ENCODE measurements at places on chromosomes 2 and 18.

- DNase-seq: no peak
Observed at GRCh38 chr2:207167099-207167923, 1.6 kb upstream of the KLF7 start.

- no peak for DNase-seq
Observed at GRCh38 chr2:119425620-119426395, 5.8 kb upstream of the TMEM37 start.

GRCh38 chr18:48915626-48916425, 34.9 kb downstream of the SMAD7 start:
- DNase-seq: no peak

DNA sequence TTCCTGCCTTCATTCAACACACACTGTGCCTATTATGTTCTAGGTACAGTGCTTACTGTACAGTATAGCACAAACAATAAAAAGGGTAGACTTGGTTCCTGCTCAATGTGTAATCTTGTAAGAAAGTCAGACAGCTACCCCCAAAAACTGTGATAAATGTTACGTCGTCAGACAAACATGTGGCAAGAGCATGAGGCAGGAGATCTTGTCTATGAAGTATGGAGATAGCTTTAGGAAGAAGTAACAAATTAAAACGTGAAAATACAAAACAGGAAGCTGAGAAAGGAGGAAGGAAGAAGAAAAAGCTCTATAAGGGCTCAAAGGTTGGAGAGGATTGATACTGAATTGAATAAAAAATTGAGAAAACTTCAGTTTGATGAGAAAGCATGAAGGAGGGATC, 276.2 kb upstream of the HNRNPA3 start:
- DNase-seq: no peak

- peak; percentile 76 for DNase-seq
Observed at GRCh38 chr2:88671786-88672427, 19.6 kb upstream of the RPIA start.

DNA sequence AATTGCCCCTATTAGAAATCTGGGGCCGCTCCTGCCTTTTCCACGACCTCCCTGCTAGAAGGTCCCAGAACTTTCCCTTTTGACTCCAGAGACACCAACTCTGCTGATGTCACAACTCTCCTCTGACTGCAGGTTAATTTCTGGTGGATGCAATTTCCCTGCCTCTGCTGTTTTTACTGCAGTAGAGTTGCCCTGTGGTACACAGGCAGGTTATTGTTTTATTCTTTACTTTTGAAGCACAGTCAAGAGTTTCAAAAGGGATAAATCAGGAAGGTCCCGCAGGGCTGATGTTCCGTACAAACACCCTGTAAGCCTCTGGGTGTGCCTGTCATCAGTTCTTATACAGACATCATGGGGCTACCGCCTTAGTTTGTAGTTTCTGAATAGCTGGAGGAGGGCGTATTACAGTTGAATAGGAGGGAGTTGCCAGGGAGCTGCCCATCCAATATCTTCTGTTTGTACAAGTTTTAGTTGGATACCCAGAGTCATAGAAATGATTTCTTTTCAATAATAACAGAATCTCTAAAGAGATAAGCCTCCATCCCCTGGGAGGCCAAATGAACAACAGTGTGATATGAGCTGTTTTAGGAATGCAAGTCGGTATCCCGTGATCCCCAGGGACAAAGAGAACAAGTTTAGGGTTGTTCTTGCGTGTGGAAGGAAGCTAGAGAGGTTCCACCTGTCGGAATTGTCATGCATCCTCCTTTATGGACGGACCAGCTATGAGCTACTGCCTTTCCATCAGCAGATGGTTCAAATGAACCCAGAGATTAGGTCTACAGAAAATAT, 108.4 kb upstream of the COPS8 start:
- no peak for DNase-seq

DNA sequence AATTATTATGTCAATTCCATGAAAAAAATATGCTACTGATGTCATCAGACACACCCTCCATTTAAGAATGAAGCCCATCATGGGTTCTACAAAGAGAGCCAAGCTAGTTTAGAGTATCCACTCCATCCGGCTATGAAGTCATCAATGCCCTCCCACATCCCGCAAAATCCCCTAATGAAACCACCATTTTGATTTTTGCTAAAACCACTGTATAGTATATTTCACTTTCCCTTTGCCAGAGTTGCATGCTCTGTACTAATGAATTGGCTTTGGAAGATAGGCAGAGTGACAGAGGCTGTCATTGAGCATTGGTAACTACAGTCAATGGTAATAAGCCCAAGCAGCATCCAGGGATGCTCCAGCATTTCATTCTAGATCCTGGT, 118.6 kb downstream of the ANKRD44 start:
- DNase-seq: no peak

DNA sequence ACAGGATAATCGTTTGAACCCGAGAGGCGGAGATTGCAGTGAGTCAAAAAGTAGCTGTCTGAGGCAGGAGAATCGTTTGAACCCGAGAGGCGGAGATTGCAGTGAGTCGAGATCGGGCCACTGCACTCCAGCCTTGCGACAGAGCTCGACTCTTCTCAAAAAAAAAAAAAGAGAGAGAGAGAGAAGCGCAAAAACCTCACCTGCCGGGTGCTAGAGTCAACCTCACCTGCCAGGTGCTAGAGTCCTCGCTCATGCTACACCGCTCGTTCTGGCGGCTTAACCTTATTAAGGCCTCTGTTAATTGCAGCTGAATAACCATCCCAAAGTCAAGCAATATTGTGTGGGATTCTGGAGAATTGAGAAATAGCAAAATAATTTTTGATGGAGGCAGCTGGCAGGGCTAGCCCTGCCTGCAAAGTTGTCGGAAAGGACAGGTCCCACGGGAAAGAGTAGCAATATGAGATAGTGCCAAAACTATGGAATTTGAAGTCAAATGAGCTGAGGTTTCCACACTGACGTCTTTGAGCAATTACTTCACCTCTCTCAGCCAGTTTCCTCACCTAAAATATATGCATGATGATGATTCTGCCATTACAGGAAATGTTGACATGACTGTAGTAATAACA, 644 bp upstream of the DYM start:
- no peak for DNase-seq

GRCh38 chr2:213229814-213230213, 54.5 kb upstream of the SPAG16 start:
- no peak for DNase-seq

- no peak for DNase-seq
Observed at GRCh38 chr2:95073856-95074662, 47.5 kb downstream of the MRPS5 start.

DNA sequence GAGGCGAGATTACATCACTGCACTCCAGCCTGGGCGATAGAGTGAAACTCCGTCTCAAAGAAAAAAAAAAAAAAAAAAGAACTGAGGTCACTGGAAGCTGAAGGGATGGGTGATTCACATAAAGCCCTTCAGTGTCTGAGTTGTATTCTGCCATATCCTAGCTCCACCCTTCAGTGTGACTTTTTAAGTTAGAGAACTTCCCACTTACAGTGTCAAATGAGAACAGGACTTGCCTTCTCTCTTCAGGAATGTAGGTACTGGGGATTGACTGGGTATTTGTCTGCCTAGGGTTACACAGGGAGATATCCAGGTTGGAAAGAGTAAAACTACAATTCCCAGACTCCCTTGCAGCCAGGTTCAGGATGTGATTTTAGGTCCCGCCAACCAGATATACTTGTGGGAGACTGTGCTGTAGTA, 37.9 kb downstream of the EHD3 start:
- no peak for DNase-seq

GRCh38 chr2:211833582-211834279, 704.9 kb downstream of the ERBB4 start:
- no peak for DNase-seq

DNA sequence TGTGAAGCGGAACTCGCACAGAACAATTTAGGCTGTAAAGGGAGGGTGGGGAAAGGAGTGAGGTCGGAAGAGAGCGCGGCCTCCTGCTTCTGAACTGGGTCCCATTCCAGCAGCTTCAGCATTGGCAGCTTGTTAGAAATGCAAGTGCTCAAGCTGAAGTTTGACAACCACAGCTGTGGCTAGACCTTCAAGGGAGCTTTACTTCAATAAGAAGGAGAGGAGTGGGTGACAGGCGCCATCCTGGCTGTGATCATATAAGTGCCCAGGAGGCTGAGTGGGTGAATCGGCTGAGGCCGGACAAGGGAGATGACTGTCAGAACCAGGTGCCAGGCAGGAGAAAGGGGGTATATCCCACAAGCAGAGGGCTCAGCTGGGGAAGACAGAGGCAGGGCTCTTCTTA, 622.5 kb downstream of the GALR1 start:
- DNase-seq: no peak

GRCh38 chr2:105646774-105647076, 98.0 kb upstream of the NCK2 start:
- DNase-seq: no peak

DNA sequence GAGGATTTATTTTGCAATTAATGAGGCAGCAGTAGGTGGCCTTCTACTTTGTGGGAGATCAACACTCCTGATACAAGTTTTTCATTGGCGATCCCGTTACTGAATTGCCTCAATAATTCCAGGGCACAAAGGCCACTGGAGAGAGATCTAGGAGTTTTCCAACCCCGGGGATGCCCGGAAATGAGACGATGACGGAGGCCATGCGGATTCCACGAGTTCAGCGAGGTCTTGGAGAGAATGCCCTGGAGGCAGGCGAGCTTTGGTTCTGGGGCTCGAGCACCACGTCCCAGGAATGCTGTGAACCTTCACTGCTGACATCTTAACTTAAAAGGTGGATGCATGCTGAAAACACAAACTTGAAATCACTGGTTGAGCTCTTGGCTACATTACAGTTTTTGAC, 74.2 kb downstream of the LDLRAD4 start:
- DNase-seq: no peak

GRCh38 chr2:70062270-70062669, 25.0 kb upstream of the PCBP1 start:
- DNase-seq: no peak

DNA sequence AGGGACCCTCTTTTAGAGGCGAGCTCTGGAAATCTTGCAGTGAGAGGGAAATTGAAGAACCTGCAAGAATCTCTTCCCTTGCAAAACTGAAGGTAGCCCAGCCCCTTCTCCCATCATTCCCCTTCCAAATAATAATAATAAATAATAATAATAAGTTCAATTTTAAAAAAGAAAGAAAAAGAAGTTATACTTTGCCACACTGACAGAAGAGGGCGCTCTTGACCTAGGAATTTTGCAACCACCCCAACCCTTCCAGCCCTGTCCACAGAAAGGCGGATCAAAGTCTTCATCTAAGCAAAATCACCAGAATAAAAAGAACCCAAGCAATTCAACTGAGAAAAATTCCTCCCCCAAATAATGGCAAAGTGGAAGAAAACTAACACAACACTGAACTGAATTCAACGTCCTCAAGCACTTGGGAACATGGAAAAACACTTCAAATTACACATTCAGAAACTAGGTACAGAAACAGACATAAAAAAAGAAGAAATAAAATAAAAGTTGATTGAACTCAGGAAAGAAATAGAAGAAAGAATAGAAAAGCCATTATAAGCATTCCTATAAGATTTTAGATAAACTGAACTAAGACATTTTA, 98.9 kb upstream of the GLS start:
- no peak for DNase-seq

- DNase-seq: no peak
Observed at GRCh38 chr2:98484652-98485452, 40.2 kb downstream of the INPP4A start.

- DNase-seq: peak; percentile 62
Observed at GRCh38 chr2:190382851-190383250, 25.3 kb upstream of the MFSD6 start.

GRCh38 chr2:170739048-170739447, 23.9 kb downstream of the SP5 start:
- DNase-seq: no peak

DNA sequence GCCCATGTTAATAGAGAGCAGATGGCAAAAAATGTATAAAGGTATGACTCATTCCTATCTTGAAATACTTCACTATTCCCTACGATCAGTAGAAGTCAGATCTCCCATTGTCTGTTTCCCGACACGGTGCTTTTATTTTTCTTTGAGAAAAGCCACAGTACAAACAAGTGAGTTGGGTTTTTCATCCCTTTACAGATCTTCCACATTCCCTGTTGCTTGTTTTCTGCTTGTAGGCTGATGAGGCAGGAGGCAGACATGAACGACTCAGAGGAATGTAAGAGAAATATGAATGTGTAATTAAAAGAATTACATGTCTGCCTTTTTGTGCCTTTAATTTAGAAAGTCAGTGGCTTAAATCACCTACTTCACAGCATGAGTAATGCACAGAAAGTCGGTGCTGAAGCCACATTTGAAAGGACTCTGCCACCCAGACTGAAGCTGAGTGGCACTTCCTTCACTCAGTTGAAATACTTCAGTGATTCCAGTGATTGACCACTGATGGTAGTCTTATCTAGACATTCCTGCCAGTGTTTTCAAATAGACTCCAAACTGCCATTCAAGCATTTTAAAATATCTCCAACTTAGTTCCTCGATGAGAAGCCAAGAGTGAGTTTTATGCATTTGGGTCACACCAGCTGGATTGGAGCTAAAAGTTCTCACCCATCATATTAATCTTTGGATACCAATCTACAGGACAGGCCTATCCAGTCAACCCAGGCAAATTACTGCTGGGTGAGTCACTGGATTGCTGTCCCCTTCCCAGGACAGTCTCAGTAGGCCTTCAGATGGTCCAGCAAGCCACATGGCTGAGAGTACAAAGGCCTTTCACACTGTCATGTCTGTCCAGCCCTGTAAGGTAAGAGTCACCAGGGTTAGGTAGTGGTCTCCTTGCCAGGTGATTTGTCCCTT, 79.0 kb downstream of the COLEC12 start:
- DNase-seq: no peak

DNA sequence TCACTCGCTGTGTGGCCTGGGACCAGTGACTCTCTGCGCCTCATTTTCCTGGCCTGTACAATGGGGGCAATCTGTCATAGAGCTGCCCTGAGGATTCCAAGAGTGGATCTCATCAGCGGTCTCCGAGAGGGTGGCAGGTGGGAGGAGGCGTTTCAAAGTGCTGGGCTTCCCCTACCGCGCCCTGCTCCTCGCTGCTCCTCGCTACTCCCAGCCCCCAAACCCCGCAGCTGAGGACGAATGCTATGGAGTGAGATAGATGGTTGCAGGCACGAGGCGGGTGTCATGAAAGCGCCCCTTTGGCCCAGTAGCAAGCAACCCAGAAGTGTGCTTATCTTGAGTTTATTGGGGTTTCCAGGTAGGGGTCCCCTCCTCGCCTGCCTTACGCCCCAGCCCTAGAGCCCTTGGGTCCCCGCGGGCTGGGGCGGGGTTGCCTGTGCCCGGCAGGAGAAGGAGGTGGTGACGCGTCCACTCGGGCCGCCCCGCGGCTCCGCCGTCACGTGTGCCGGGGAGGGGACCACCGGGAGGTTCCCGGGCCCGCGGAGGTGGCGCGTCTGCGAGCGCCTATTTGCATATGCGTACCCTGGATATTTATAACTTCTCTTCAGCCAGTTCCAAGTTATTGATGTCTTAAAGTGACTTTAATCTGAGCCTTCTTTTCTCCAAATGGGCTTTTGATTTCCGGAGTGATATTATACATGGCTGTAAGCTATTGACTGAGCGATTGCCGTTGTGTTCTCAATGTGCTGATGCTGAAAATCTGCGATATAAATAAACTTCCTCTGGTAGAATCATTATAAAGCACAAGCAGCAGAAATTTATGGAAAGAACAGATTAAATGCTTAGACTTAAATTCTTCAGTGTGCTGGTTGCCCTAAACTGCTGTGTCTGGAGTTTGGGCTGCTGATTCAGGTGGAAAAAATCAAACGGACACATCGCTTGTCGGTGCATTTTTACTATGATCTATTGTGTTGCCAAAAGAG, 263.7 kb downstream of the ATAD2B start:
- DNase-seq: no peak

All from NCI-H526 treated with DMSO at 0.1 percent for 48 hours (cell line).